Stimulated activated naive CD4-positive, alpha-beta T cell (primary cell): ENCODE measurements at places on chromosomes 4 and X.

- no peak for DNase-seq
Measured at GRCh38 chrX:19059067-19059466, 63.2 kb downstream of the ADGRG2 start.

- no peak for DNase-seq
Measured at GRCh38 chrX:95885074-95885473, 799.6 kb upstream of the DIAPH2 start.

GRCh38 chrX:26649534-26649933, 433.6 kb downstream of the MAGEB5 start:
- DNase-seq: no peak

DNA sequence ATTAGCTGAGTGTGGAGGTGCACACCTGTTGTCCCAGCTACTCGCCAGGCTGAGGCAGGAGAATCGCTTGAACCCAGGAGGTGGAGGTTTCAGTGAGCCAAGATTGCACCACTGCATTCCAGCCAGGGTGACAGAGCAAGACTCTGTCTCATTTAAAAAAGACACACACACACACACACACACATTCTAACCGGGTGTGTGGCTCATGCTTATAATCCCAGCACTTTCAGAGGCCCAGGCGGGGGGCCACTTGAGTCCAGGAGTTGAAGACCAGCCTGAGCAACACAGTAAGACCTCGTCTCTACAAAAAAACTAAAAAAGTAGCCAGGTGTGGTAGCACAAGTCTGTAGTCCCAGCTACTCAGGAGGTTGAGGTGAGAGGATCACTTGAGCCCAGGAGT, 152.3 kb downstream of the LRBA start:
- DNase-seq: no peak
